ENCODE measurements at places on chromosomes 7 and 10.

- no peak for DNase-seq
Observed at GRCh38 chr7:137820156-137820555, 26.6 kb downstream of the DGKI start.

- DNase-seq, result peak; percentile 63
Observed at GRCh38 chr10:93554760-93555432, 11.6 kb upstream of the FFAR4 start.

DNA sequence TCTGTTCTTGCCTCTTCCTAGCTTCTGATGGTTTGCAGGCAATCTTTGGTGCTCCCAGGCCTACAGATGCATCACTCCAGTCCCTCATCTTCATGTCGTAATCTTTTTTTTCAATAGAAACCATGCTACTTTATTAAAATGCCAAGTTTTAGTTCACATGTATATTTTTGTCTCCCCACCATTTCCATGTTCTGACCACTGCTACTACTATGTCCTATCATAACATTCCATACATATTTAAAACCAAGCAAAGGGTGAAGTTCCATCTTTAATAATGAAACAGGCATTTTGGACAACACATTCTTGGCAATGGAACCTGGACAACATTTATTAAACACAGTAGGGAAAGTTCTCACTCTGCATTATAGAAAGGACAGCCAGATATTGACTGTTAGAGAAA is 58.8 kb downstream of the ZNF518A start:
- no peak for DNase-seq

DNA sequence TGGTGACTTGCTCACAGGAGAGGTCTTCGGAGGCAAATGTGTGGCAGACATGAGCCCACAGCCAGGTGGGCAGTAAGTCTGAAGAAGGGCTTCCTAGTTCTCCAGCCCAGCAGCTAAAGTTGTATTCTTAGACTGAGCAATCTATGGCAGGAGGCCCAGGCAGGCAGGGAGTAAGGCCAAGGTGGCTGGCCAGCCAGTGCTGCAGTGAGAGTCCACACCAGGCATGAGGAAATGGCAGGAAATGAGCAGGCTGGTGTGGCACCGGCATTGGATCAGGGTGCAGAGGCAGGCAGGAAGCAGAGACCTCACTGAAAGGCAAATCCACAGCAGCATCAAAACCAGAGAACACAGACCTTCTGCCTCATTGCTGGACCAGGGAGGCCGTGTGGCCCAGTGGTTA is 84.6 kb upstream of the PDE1C start:
- peak; percentile 91 for DNase-seq

DNA sequence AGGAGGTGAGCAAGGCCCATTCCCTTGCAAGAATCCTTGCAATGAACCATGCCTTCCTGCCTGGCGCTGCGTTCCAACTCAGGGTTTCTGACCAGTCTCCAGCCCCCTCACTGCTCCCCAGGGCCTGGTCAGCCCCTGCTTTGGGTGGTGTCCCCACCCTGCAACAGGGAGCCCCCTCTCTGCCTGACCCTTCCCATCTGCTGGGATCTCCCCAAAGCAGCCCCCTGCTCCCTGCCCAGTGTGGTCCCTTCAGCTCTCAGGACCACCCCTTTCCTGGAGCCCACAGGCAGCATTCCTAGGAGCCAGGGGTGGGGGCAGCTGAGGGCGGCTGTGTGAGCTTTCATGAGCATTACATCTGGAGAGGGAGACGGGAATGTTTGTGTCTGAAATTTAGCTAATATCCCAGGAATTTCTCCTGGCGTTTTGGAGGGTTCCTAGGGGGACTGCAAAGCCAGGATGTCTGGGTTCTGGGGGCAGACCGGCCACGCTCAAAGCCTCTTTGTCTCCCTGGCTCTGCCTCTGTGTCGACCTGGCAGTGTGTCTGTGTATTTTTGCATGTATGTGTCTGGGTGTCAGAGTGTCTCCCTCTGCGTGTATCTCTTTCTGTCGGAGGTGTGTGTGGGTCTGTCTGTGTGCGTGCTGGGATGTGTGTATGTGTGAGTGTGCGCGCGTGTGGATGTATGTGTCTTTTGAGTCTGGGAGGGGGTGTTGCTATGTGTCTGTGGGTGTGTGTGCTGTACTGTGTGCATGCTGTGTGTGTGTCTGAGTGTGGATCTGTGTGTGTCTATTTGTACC is 300.5 kb upstream of the ZMIZ1 start:
- no peak for DNase-seq

- DNase-seq, result no peak
Observed at GRCh38 chr7:123279949-123280348, 80.2 kb upstream of the SLC13A1 start.

DNA sequence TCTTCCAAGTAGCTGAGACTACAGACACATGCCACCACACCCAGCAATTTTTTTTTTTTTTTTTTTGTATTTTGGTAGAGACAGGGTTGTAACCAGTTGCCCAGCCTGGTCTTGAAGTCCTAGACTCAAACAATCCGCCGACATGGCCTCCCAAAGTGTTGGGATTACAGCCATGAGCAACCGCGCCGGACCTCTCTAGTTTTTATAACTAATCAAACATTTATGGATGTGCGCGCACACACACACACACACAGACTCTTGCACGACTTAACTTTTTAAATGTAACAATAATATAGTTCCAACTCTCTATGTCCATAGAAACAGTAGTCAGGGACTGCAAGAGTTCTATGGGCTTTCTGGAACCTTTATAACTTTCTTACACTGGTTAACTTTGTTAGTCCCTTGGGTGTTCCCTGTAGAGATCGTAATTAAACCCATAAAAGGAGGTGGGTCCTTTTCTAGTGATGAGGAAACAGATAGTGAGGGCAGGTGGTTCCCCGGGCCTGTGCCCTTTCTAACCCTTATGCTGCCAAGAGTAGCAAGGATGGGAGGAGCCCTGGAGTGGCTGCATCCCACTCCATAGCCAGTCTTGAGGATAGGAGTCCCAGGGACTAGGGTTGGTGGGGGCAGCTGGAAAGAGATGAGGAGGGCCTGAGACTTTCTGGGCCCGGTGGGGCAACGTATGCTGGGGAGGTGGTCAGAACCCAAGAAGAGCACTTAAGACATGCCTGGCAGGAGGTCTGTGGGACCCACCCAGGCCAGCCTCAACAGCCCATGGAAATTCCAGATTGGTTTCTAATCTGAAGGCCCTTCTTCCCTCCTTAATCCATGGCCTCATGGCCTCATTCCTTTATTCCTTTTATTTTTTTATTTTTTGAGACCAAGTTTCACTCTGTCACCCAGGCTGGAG is 8.6 kb downstream of the MARVELD1 start:
- DNase-seq, result no peak

DNA sequence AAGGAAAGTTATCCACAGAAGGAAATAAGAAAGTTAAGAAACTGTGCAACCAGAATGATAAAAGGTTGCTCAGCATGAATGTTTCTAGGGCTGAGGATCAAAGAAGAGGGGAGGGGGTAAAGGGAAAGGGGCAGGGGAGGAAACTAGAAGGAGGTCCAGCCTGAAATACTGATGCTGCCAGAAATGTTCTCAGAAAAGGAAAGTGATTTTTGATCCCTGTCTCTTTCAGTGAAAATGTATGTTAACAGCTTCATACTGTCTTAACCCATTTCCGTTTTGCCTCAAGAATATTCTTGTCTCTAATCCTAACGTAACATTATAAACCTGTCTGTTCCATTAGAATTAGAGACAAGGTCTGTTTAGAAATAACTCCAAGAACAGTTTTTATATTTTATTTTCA is 49.6 kb downstream of the NEBL start:
- DNase-seq, result no peak

GRCh38 chr10:67518043-67518442 is 178.0 kb downstream of the CTNNA3 start:
- no peak for DNase-seq

GRCh38 chr7:2924866-2925840 is 81.0 kb upstream of the GNA12 start:
- DNase-seq, result no peak

GRCh38 chr10:3194871-3195270 is 22.3 kb upstream of the PITRM1 start:
- no peak for DNase-seq

- no peak for DNase-seq
Observed at GRCh38 chr10:119491966-119492757, 50.4 kb downstream of the RGS10 start.

DNA sequence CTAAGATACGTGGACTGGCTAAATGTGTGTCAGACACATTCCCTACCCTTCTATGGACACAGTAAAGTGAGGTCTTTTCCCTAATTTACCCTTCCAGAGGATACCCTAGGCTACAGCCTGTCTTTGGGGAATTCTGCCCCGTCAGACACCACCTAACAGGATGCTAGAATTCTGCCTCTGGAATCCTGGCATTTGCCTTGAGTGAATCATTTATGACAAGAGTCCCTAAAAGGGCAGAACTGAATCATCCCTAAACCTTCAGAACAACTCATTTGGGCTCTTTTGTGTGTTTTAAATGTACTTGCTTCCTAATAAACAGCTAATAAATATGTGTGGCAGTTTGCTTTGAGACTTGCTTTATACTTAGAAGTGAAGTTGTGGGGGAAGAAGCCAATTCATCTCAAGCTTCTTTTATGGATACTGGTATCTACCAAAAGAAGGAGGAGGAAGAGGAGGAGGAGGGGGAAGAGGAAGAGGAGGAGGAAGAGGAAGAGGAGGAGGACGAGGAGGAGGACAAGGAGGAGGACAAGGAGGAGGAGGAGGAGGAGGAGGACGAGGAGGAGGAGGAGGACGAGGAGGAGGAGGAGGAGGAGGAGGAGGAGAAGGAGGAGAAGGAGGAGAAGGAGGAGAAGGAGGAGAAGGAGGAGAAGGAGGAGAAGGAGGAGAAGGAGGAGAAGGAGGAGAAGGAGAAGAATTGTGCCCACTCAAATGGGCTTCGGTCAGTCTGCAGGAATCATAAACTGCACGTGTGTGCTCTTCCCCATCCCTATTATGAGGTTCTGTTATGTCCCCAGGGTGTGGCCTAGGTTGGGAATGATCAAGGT is 27.1 kb downstream of the PARP12 start:
- peak; percentile 68 for DNase-seq

DNA sequence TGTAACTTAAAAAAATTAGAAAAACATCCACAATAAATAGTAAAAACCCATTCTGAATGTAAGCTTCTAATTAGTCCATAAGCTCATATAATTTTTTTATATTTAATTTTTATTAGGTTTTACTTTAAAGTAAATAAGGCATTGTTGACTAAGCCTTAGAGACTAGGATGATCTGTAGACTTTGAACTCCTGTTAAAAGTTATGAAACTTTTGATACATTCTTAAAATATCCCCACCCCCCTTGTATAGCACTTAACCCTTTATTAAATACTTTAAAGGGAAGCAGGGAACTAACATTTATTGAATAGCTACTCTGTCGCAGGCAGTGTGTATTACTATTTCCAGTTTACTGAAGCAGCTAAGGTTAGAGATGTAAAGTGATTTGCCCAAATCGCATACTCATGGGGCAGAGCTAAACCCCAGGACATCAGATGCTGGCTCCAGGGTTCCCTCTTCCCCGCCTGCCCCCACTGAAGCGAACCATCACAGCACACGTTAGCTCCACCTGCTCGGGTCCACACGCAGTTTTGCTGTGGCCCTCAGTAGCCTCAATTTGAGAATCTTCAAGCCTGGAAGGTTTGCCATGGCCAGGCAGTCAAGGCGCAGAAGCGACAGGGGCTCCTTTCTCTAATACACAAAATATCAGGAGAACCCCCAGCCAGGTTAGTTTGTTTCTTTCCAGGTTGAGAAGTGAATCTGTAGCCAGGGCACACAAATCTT is 762 bp downstream of the PON1 start:
- no peak for DNase-seq

GRCh38 chr7:17236171-17236570 is 62.3 kb upstream of the AHR start:
- peak; percentile 56 for DNase-seq

GRCh38 chr10:61951144-61951483 is 49.6 kb downstream of the ARID5B start:
- DNase-seq, result no peak

- no peak for DNase-seq
Observed at GRCh38 chr10:18400906-18401245, 250.5 kb downstream of the NSUN6 start.

DNA sequence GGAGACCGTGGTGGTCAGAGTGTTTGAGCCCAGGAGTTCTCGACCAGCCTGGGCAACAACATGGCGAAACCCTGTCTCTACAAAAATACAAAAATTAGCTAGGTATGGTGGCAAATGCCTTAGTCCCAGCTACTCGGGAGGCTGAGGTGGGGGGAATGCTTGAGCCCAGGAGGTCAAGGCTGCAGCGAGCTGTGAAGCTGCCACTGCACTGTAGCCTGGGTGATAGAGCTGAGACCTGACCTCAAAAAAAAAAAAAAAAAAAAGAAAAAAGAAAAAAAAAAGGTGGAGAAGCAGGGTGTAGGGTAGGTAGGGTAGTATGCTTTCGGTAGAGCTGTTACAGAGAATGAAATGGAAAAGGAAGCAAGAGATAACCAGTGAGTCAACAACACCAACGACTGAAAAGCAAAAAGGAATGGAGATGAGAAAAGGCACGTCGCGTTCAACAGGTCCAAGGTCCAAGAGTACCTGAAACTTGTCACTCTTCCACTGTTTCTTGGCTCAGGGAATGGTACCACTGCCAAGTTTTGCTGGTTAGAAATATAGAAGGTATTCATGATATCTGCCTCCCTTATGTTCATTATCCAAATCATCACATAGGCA is 4.3 kb upstream of the RSBN1L start:
- no peak for DNase-seq

DNA sequence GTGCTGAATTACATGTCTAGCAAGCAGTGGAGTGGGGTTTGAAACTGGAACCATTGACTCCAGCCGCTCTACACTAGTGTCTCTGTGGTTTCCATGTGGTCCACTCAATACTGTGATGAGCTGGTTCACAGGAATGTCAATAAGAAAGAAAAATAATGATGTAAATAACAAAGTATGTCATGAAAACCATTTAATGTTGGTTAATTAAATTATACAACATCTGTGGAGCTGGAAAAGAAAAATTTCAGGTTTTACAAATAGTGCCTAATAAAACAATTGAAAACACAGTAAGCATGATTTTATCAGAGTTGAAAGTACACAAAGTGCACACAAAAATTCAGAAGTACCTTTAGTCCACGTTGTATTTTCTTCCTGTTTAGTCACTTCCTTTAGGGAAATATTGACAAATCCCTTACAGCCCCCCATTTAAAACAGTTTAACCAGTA is 28.7 kb upstream of the NAMPT start:
- DNase-seq, result peak; percentile 52

DNA sequence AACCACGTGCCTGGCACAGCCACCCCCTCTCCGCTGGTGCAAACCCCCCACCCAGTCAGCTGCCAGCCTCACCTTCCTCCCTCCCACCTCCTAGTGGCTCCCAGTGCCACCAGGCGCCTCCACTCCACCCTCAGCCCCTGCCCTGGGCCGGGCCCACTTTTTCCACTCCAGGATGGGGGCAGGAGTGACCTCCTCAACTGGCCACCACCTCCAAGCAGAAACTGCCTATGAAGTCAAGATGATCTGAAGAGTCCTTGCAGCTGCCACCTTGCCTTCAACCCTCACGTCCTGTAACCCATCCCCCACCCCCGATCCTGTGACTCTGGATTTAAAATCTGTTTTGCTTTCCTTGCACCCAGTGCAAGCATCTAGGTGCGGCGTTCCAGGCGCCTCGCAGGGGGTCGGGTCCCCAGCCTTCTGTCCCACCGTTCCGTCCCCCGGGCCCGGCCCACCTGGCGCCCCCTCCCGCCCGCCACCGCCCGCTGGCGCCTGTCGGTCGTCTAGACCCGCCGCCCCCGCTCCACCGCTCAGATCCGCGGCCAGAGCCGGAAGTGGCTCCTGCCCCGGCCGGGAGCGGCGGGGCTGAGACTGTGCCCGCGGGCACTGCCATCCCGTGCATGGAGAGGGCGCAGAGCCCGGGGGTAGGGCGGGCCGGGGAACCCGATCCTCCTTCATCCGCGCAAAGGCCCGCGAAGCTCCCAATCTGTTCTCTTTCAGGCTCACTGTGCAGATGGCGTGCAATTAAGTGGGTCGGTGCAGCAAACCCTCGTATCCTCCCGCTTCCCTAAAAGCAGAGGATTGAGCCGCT is 51.2 kb upstream of the GTF2I start:
- peak; percentile 33 for DNase-seq
